ENCODE measurements at places on chromosomes 2 and 18.

- DNase-seq = no peak
These were observed 347.1 kb upstream of the FAM98A start for GRCh38 chr2:33946193-33946592.

- no peak for DNase-seq
These were observed 325.9 kb downstream of the SLC8A1 start for GRCh38 chr2:40126006-40126405.

DNA sequence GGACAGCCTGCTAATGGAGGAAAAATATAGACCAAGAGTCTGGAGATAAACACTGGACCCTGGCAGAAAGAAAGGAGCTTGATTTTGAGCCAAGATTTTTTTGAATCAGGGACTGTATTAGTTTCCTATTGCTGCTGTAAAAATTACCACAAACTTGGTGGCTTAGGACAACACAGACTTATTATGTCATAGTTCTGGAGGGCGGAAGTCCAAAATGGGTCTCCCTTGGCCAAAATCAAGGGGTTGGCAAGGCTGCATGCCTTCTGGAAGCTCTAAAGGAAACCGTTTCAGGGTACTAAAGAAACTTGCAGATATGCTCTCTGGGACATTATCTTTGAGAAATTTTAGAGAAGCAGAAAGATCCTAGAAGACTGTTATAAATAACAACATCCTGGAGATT lies 140.1 kb downstream of the BABAM2 start:
- no peak for DNase-seq

- no peak for DNase-seq
These were observed 152.7 kb downstream of the UBR3 start for GRCh38 chr2:169980001-169980400.

- no peak for DNase-seq
These were observed 288.0 kb upstream of the REV1 start for GRCh38 chr2:99777656-99778290.

Data from NCI-H2029 treated with DMSO at 0.1 percent for 48 hours (cell line).